Breast epithelium (tissue), 4 donors: ENCODE measurements at places on chromosomes 7 and 10. TPM values are rescaled to one million over a fixed set of nuclear protein-coding genes. Genes with fewer than 3 reads are reported as not detected.

The USP54 gene
- 57.0 TPM for total RNA-seq

The SPAM1 gene
- not detected for total RNA-seq

The MKLN1 gene
- total RNA-seq = 78.1 TPM

The SPDYE6 gene
- 0.33 TPM for total RNA-seq

The NPC1L1 gene
- total RNA-seq = 0.16 TPM

The GRID2IP gene
- total RNA-seq = not detected

The BUB3 gene
- total RNA-seq = 96.4 TPM

The OPALIN gene
- total RNA-seq = not detected

The GIMAP4 gene
- 29.8 TPM for total RNA-seq

The LRRC18 gene
- not detected for total RNA-seq

The CHAT gene
- not detected for total RNA-seq

The NXPH1 gene
- 0.29 TPM for total RNA-seq

The ERCC6 gene
- total RNA-seq = 19.5 TPM

The STEAP4 gene
- 49.3 TPM for total RNA-seq

The ENTPD1 gene
- 17.4 TPM for total RNA-seq

The PNLIPRP2 gene
- not detected for total RNA-seq

The STK17A gene
- 24.3 TPM for total RNA-seq

The TWNK gene
- total RNA-seq = 7.5 TPM

The ANKRD2 gene
- total RNA-seq = not detected

The RPEL1 gene
- 0.33 TPM for total RNA-seq

The SSMEM1 gene
- total RNA-seq = not detected

The GPR146 gene
- 43.6 TPM for total RNA-seq

The MMRN2 gene
- total RNA-seq = 23.0 TPM

The UCMA gene
- not detected for total RNA-seq

The ICA1 gene
- 22.1 TPM for total RNA-seq

The GFRA1 gene
- total RNA-seq = 153 TPM

The KIAA1217 gene
- total RNA-seq = 19.7 TPM

The HNRNPA2B1 gene
- 282 TPM for total RNA-seq

The RNF148 gene
- 10.7 TPM for total RNA-seq

The GIMAP1 gene
- 3.5 TPM for total RNA-seq

The FRMD4A gene
- total RNA-seq = 27.5 TPM

The BZW2 gene
- 55.7 TPM for total RNA-seq

The TDRD1 gene
- total RNA-seq = 0.73 TPM

The FLNC gene
- 6.0 TPM for total RNA-seq

The CHST3 gene
- total RNA-seq = 34.5 TPM

The TWIST1 gene
- 99.5 TPM for total RNA-seq

The HTR5A gene
- not detected for total RNA-seq

The GIMAP5 gene
- 18.7 TPM for total RNA-seq

The SLF2 gene
- total RNA-seq = 34.2 TPM

The FANK1 gene
- total RNA-seq = 13.8 TPM

The PON1 gene
- 0.66 TPM for total RNA-seq

The JCAD gene
- total RNA-seq = 69.3 TPM

The LIPJ gene
- total RNA-seq = 0.32 TPM

The JMJD1C gene
- total RNA-seq = 327 TPM

The CCDC172 gene
- not detected for total RNA-seq

The HOGA1 gene
- 2.3 TPM for total RNA-seq

The UPK3BL2 gene
- 5.1 TPM for total RNA-seq

The AQP1 gene
- total RNA-seq = 132 TPM

The PDGFA gene
- total RNA-seq = 19.8 TPM

The ANKMY2 gene
- total RNA-seq = 24.4 TPM
